Left ventricle myocardium inferior (tissue), 1 donor: ENCODE measurements at places on chromosomes 6 and 20. TPM values are rescaled to one million over a fixed set of nuclear protein-coding genes. Genes with fewer than 3 reads are reported as not detected.

The NEURL2 gene
- 7.6 TPM for total RNA-seq

The PACSIN1 gene
- total RNA-seq: 15.2 TPM

The RBPJL gene
- not detected for total RNA-seq

The TRIM10 gene
- not detected for total RNA-seq

The TGM6 gene
- not detected for total RNA-seq

The MANEA gene
- total RNA-seq: 5.4 TPM

The ASIP gene
- total RNA-seq: 32.6 TPM

The CYP24A1 gene
- not detected for total RNA-seq

The AURKA gene
- total RNA-seq: 7.8 TPM

The CHRNA4 gene
- total RNA-seq: 0.38 TPM

The PRPF6 gene
- 46.8 TPM for total RNA-seq

The EPPIN gene
- not detected for total RNA-seq

The PHF3 gene
- total RNA-seq: 32.0 TPM

The SLC22A23 gene
- 7.0 TPM for total RNA-seq

The ANGPT4 gene
- total RNA-seq: 0.05 TPM

The UST gene
- 3.3 TPM for total RNA-seq
